ENCODE measurements at places on chromosomes 6 and 20.
A peak's percentile ranks its signal among the peaks of the same experiment; 100 is the strongest.

DNA sequence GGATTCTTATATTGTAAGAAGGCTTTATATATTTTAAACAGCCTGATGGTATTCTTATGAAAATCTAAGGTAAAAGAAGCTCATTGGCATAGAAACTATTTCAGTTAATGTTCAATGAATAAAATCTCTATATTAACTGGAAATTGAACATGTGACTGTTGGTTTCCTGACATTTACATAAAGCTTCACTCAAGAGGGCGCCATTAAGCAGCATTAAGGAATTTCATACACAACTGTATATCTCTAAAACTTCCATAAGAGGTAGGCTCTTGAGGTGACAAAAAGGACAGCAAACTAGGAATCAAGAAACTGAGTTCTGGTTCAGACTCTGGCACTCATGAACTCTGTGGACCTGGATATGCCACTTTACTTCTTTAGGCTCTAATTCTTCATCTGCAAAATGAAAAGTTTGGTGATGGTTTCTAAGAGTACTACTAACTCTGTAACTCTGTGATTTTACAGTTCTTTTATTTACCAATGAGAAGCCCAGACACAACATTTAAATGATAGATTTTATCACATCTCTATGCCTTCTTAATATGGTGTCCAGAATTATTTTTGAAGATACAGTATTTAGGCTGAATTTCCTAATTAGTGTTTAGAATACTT is 147.5 kb downstream of the FLRT3 start:
- no peak for DNase-seq

DNA sequence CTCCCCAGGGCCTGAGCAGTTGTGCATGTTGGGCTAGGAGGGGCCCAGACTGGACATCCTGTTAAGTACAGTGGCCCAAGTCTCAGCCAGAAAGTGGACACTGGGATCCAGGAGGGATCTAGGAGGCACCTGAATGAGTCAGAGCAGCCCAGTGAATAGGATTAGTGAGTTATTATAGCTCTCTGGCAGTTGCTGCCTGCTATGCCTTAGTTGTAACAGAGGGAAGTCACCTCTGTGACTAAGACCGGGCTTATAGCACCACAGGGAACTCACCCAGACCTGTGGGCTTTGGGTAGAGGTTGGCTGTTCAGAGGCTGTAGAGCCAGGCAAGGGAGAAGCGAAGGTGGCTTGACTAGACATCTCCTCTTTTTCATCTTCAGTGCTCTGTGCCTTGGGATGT is 39.0 kb upstream of the AAR2 start:
- no peak for DNase-seq

GRCh38 chr6:150016324-150017185 is 8.8 kb downstream of the RAET1L start:
- DNase-seq = peak; percentile 43

DNA sequence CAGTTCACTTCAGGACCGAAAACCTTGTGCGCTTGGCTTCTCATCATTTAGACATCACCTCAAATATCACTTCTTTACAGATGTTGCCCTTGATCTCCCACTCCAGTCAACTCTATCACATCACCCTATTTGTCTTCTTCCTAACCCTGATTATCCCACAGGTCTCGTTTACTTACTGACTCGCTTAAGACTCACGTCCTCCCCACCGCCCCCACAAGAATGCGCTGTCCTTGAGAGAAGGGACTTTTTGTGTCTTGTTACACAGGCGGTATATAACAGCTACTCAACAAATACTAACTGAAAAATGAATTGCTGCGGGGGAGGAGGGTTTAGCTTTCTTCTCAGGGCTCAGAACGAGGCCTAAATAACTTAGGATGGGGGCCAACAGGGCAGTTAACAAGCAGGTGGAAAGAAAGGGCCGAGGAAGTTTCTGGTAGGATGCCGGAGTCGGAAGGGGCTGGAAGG is 527 bp downstream of the TOMM34 start:
- no peak for DNase-seq

DNA sequence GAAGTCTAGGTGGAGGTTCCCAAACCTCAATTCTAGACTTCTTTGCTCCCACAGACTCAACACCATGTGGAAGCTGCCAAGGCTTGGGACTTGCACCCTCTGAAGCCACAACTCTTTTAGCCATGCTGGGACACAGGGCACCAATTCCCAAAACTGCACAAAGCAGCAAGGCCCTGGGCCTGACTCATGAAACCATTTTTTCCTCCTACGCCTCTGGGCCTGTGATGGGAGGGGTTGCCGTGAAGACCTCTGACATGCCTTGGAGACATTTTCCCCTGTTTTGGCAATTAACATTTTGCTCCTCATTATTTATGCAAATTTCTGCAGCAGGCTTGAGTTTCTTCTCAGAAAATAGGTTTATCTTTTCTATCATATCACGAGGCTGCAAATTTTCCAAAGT is 355.4 kb upstream of the RUNX2 start:
- DNase-seq = no peak

GRCh38 chr20:8547035-8547650 is 415.1 kb downstream of the PLCB1 start:
- DNase-seq = no peak

- DNase-seq = no peak
Measured at GRCh38 chr6:153162646-153163045, 31.6 kb upstream of the RGS17 start.

- DNase-seq = peak; percentile 81
Measured at GRCh38 chr6:108742041-108742440, 106.2 kb upstream of the ARMC2 start.

DNA sequence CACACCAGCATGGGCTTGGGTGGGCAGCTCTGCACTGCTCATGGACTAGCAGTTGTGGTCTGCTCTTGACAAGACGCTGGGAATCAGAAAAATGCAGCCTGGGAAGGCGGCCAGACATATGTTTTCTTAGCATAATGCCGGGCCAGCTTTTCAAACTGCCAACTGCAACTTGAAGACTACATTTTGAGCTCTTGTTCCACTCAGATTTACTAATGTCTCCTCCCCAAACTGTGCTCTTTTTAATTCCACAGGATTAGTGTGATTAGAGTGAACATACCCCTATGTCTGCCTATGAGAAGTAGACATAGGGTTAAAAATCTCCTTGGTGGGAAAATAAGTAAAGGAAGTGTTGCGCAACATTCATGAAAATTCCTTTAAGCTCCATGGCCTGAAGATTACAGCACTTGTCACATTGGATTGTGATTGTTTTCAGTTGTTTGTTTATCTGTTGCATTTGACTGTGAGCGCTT is 5.3 kb upstream of the FNDC1 start:
- no peak for DNase-seq

DNA sequence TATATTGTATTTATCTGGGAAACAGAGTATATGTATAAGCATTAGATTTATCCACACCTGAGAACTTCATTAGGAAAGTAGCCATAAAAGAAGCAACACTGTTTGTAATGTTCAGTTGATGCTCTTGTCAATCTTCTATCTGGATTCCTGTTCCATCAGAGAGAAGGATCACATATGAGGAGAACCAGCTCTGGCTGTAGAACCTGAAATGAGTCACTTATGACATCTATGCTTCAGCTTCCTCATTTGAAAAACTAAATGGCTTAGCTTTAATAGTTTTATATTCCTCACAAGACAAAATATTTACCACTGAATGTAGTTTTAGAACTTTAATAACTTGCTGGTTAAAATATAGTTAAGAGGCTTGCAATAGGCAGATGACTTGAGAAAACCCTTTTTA is 144.7 kb downstream of the TASP1 start:
- no peak for DNase-seq

GRCh38 chr20:13333793-13334192 is 112.7 kb downstream of the ISM1 start:
- no peak for DNase-seq

DNA sequence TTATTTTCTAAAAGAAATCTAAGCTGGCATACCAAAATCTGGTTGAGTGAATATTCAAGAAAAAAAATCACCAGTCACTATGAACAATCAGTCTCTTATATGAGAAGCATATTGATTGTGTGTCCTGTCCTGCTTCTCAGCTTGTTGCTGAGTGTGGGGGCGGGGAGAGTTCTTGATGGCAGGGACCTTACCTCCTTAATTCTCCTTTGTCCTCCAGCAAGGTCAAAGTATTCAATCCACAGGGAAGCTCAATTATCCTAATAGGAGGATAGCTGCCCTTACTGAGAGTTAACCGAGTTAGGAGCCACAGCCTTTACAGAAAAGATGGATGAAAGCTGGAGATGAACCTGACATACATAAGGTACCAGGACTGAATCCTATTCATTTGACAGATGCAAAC is 154.0 kb downstream of the LY86 start:
- no peak for DNase-seq

- DNase-seq = no peak
Measured at GRCh38 chr20:24296477-24297261, 172.8 kb upstream of the SYNDIG1 start.

DNA sequence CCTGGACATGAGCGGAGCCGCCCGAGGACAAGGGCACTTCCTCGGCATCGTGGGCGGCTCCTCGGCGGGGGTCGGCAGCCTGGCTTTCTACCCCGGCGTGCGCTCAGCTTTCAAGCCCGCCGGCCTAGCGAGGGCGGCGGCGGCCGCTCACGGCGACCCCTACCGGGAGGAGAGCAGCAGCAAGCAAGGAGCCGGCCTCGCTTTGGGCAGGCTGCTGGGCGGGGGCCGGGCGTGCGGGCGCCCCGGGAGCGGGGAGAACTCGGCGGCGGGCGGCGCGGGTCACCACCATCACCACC is 6.7 kb downstream of the PRDM13 start:
- no peak for DNase-seq

Data from bone marrow (tissue), 2 donors.